ENCODE measurements at places on chromosomes 1 and 21. TPM values are rescaled to one million over a fixed set of nuclear protein-coding genes. Genes with fewer than 3 reads are reported as not detected.

The DDI2 gene
- total RNA-seq = 22.5 TPM

The TNFSF18 gene
- not detected for total RNA-seq

DNA sequence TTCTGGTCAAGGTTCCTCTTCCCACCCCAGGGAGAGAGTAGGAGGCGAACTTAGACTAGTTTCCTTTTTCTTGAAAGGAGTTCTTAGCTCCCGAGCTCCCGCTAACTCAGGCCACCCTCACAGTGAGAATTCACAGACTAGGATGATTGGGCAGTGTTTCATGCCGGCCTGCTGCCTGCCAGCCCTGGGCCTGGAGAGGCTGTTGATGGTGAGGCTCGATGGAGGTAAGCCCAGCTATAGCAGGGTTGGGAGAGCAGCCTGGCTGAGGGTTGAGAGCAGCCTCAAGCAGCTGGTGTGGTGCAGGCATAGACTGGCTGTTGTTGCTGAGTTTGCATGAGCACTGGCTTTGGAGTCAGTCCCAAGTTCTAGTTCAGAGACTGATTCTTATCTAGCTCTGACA lies 274.4 kb downstream of the MATN1 start:
- H3K4me3 ChIP-seq = no peak overlapping the region
- no peaks in the 10 kb centered on the region for H3K4me1 ChIP-seq
- DNase-seq = no peak
- H3K27ac ChIP-seq = no peak overlapping the region
- H3K27me3 ChIP-seq = peaks cover 8% of the 10 kb centered on the region

- H3K4me1 ChIP-seq = peaks cover 59% of the 10 kb centered on the region
- peak overlapping the region; percentile 76 for H3K4me3 ChIP-seq
- peaks cover 2% of the 10 kb centered on the region for H3K36me3 ChIP-seq
- H3K27me3 ChIP-seq = peaks cover 19% of the 10 kb centered on the region
- peak overlapping the region; percentile 92 for H3K27ac ChIP-seq
These were observed 1.2 kb downstream of the NT5C1A start for GRCh38 chr1:39670689-39671088.

- H3K27ac ChIP-seq = no peak overlapping the region
- no peaks in the 10 kb centered on the region for H3K4me1 ChIP-seq
- no peak overlapping the region for H3K4me3 ChIP-seq
- peaks cover 20% of the 10 kb centered on the region for H3K27me3 ChIP-seq
- no peaks in the 10 kb centered on the region for H3K36me3 ChIP-seq
- no peak for DNase-seq
These were observed 14.1 kb upstream of the TNR start for GRCh38 chr1:175757381-175758015.

DNA sequence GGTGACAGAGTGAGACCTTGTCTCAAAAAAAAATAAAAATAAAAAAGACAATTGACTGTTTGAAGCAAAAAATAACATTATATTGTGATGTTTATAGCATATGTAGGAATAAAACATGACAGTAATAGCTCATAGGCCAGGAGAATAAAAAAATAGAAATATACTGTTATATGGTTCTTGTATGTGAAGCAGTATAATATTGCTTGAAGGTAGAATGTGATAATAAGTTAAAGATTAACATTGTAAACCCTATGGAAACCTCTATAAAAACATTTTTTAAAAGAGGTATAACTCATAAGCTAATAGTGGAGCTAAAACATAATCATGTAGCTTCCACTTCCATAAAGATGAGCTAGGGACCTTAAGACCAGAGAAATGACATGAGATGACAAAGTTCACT lies 23.5 kb downstream of the GJA4 start:
- H3K27ac ChIP-seq = no peak overlapping the region
- H3K4me1 ChIP-seq = peaks cover 5% of the 10 kb centered on the region
- DNase-seq = no peak

GRCh38 chr1:101316799-101317198 lies 80.0 kb downstream of the S1PR1 start:
- H3K27me3 ChIP-seq = peaks cover 45% of the 10 kb centered on the region
- no peaks in the 10 kb centered on the region for H3K36me3 ChIP-seq
- H3K4me1 ChIP-seq = no peaks in the 10 kb centered on the region

DNA sequence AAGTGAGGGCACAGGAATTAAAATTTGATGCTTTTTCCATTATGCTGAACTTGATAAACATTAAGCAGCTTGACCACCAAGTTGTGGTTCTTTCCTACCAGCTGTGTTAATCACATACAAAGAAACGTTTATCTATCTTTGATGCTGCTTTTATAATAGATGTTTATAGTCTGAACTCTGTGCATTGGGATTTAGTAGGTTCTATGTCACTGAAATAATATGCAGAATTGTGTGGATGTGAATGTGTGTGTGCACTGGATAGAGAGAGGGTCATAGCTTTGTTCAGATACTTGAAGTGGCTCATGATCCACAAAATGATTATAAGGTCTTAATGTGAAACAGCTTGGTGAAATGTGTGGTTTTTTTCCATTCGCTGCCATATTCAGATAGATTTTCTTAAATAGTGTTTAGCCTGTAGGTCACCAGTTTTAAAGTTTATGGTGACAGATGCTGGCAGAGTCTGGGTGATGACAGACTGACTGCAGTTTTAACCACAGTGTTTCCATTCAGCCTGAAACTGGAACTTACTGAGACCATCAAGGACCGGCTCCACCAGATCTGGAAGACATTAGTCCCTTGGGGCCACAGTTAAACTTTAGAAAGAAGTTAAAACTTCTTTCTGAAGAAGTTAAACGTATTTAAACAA lies 10.2 kb downstream of the DDI2 start:
- no peak overlapping the region for H3K4me3 ChIP-seq
- no peaks in the 10 kb centered on the region for H3K27me3 ChIP-seq
- no peak for DNase-seq
- peaks cover 51% of the 10 kb centered on the region for H3K36me3 ChIP-seq

- no peaks in the 10 kb centered on the region for H3K4me1 ChIP-seq
- no peaks in the 10 kb centered on the region for H3K27me3 ChIP-seq
These were observed 6.3 kb upstream of the GOLT1A start for GRCh38 chr1:204219971-204220616.

DNA sequence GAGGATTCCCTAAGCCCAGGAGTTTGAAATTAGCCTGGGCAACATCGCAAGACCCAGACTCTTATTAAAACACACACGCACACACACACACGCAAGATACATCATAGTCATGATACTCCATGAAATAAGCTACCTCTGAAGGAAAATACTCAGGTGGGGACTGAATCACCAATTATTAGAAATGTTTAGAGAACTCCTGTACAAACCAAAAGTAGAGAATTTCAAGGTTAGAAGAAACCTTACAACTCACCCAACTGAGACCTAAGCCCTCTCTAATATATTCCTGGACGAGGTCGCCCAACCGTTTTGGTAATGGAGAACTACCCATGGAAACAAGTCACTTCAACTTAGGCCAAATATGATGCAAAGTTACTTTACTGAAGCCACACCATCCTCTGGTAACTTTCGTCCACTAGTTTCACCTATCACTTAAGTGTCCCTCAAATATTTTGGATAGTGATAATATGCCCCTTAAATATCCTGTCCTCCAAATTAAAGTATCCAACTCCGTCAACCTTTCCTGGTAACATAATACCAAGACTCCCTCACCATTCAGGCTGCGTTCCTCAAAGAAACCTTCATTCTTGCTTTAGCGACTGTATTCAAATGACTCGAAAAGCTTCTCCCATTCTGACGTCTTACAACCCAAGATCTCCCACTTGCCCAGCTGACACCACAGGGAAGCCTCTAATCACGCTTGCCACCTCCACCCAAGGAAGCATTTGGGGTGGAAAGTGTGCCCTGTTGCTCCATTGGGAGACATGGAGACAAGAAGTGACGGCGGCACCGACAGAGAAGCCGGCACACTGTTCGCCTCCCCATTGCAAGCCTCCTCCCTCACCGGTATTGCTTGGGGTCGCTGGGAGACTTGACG lies 856 bp downstream of the NRDC start:
- no peak for DNase-seq
- peak overlapping the region; percentile 93 for H3K4me3 ChIP-seq
- H3K27me3 ChIP-seq = peaks cover 17% of the 10 kb centered on the region
- H3K4me1 ChIP-seq = peaks cover 64% of the 10 kb centered on the region

DNA sequence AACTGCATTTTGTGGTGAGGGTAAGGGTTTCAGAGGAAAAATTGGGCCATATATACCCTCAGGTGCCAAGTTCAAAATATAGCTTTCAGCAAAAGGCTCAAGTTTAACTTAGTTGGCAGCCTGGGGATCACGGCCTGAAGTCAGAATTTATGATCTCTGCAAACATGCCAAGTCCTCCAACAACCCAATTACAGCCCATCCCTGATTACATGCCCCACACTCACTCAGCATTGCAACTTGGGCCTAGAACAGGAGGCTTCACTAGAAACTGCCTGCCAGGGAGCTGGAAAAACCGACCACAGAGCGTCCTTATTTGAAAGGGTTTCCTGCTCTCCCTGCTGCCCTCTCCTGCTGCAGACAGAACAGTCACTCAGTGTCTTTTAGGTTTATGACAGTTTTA lies 12.4 kb downstream of the FYB2 start:
- H3K4me3 ChIP-seq = no peak overlapping the region
- no peaks in the 10 kb centered on the region for H3K36me3 ChIP-seq
- H3K4me1 ChIP-seq = peaks cover 38% of the 10 kb centered on the region

- H3K4me1 ChIP-seq = peaks cover 22% of the 10 kb centered on the region
- H3K36me3 ChIP-seq = no peaks in the 10 kb centered on the region
- DNase-seq = no peak
- H3K4me3 ChIP-seq = no peak overlapping the region
- H3K27me3 ChIP-seq = no peaks in the 10 kb centered on the region
These were observed 3.7 kb upstream of the TMEM9 start for GRCh38 chr1:201157949-201158348.

- H3K27ac ChIP-seq = peak overlapping the region; percentile 91
- peaks cover 60% of the 10 kb centered on the region for H3K4me1 ChIP-seq
- H3K36me3 ChIP-seq = peaks cover 22% of the 10 kb centered on the region
- no peak for DNase-seq
- no peaks in the 10 kb centered on the region for H3K27me3 ChIP-seq
- H3K4me3 ChIP-seq = peak overlapping the region; percentile 82
These were observed 742 bp downstream of the TMEM222 start for GRCh38 chr1:27322569-27323240.

DNA sequence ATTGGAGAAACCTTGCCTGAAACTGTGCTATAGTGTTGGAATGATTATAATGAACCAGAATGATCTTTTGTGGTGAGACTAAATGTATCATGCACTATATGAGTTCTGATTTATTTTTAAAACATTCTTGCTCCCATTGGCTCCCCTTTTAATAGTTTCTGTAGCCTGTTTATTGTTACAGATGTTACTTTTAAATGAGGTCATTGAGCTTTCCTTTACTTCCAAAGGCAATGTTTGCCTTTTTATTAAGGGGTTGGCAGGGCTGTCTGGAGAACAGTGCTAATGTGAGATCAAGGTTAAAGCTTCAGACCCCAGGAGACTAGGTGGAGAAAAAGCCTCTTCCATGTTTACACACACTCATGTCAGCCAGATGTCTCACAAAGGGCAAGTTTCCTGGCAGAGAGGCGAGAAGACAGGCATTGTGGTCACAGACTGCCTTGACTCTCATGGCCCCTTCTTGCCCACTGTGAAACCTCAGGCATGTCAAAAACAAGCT lies 120.6 kb upstream of the RAVER2 start:
- no peak overlapping the region for H3K4me3 ChIP-seq
- peak overlapping the region; percentile 25 for H3K27ac ChIP-seq
- no peaks in the 10 kb centered on the region for H3K27me3 ChIP-seq

- H3K4me3 ChIP-seq = no peak overlapping the region
- no peaks in the 10 kb centered on the region for H3K36me3 ChIP-seq
- H3K27me3 ChIP-seq = peaks cover 5% of the 10 kb centered on the region
- DNase-seq = no peak
- H3K4me1 ChIP-seq = peaks cover 23% of the 10 kb centered on the region
- H3K27ac ChIP-seq = peak overlapping the region; percentile 8
These were observed 38.5 kb upstream of the PGBD5 start for GRCh38 chr1:230464671-230465070.

DNA sequence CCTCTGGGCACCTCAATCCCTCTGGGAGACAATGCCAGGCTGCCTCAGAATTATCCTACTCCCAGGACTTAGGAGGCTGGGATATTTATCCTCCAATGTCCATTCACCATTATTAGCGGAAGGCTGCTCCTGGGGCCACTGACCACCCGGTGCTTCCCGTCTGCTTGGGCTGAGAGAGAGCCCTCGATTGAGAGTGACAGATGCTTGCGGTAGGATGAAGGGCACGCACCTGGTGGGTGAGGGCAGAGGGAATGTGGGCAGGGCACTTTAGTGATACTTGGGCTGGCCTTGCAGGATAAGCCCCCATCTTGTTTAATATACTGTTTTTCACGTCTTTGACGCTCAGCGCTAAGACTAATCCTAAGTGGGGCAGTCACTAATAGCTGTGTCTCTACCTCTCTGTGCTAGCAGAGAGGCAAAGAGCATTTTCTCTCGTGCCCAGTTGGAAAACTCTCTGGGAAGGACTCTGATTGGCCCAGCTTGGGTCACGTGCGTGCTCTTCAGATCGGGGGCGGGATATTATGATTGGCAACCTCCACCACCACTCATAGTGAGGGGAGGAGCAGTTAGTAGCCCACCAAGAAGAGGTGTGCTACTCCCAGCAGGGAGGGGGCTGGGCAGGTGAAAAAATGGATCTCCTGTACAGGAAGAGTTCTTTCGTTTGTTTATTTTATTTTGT lies 10.6 kb upstream of the PARS2 start:
- no peaks in the 10 kb centered on the region for H3K36me3 ChIP-seq
- peaks cover 6% of the 10 kb centered on the region for H3K4me1 ChIP-seq
- H3K27me3 ChIP-seq = peaks cover 15% of the 10 kb centered on the region
- H3K27ac ChIP-seq = no peak overlapping the region
- no peak overlapping the region for H3K4me3 ChIP-seq
- no peak for DNase-seq

GRCh38 chr1:160121388-160121787 lies 5.8 kb downstream of the ATP1A2 start:
- peaks cover 32% of the 10 kb centered on the region for H3K36me3 ChIP-seq
- no peaks in the 10 kb centered on the region for H3K27me3 ChIP-seq
- H3K27ac ChIP-seq = peak overlapping the region; percentile 44
- H3K4me1 ChIP-seq = peaks cover 92% of the 10 kb centered on the region

Measured in left ventricle myocardium inferior (tissue), 1 donor.